ENCODE measurements at places on chromosomes 16 and 17.

- no peak for DNase-seq
These were observed 11.3 kb downstream of the RFFL start for GRCh38 chr17:35052241-35052610.

GRCh38 chr16:52827456-52827855 lies 225.2 kb downstream of the CHD9NB start:
- no peak for DNase-seq

- peak; percentile 59 for DNase-seq
These were observed 1.4 kb upstream of the CEMP1 start for GRCh38 chr16:2532494-2533141.

- no peak for DNase-seq
These were observed 5.4 kb downstream of the RECQL5 start for GRCh38 chr17:75661531-75661930.

GRCh38 chr16:88456356-88457292 lies 3.5 kb downstream of the ZFPM1 start:
- DNase-seq: peak; percentile 37

DNA sequence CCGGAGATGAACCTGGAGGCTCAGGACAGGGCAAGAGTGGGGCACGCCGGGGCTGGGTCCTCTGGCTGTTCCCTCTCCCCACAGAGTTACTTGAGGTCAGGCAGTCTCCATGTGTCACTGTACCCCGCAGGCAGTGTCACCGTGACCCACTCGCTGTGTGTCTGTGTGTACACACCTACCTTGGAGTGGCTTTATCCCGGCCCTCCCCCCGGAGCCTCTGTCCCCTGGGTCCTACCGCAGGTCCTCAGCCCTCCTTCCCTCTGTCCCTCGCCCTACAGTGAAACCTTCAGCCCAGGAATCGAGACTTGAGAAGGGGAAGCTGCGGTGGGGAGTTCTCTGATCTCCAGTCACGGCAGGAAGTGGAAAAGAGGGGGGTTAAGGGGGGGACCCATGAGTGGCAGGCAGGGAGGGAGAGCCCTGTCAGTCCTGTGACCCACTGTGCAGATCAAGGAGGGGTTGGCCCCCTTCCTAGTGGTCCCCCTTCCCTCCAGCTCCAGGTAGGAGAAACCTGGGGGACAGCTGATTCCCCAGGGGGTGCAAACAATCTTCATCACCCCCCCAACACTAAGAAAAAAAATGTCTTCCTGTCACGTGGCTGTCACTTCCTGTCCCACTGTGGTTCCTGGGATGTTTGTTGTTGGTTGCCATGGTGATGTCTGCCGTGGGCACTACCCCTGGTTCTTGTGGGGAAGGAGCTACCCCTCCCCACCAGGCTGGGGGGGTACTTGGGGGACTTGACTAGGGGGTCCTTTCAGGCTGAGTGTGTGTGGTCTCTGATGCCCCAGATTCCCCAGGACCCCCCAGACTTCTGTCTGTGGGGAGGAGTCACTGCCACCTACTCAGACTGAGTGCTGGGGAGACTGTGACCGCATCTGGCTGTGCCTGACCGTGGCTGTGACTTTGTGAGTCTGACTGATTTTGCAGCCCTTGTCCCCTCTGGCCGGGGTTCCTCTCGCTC lies 13.7 kb downstream of the RARA start:
- DNase-seq: peak; percentile 87

DNA sequence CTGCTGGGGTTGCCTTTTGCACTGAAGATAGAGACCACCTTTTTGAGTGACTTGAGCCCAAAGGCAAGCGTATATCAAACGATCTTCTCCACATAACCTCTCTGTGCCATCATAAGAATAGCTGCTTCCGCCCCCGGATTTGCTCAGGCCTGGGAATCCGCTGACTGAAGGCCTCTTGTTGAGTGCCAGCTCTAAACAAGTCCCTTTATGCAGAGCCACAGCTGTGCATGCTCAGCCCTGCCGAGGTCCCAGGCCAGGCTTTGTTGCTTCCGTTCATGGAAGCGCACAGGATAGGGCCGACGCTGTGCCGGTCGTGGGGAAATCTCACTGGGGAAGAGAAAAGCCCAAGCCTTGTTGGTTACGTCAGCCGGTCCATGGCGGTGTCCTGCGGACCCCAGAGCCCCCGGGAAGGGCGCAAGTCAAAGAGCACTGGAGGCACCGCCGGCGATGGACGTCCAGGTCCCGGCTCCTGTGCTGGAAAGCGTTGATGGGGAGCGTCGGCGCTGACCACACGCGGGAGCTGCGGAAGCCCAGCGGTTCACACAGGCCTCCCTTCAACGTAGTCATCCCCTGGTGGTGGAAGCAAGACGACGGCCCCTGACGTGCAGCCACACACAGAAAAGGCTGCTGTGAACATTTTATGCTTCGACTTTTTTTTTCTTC lies 23.5 kb upstream of the RPL13 start:
- no peak for DNase-seq

DNA sequence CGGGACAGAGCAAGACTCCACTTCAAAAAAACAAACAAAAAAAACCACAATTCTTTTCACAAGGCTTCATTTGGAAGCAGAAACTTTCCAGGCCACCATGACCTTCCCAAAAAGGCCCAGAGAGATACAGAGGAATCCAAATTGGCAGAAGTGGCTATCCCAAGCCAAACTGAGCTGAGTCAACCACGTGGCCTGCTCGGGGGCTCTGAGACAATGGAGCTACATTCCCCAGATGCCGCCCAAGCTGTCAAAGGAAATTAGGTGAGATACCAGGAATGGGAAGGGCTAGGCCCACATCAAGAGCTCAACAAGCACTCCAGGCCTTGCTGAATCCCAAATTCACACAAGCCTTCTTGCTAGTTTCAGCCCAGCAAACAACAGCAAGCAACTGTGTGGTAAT lies 5.7 kb upstream of the EXOSC6 start:
- DNase-seq: no peak

GRCh38 chr17:75266316-75267152 lies 4.5 kb downstream of the MIF4GD start:
- no peak for DNase-seq

- no peak for DNase-seq
These were observed 346.6 kb upstream of the SALL1 start for GRCh38 chr16:51497541-51498211.

- DNase-seq: no peak
These were observed 17.5 kb downstream of the EPN2 start for GRCh38 chr17:19254651-19255050.

DNA sequence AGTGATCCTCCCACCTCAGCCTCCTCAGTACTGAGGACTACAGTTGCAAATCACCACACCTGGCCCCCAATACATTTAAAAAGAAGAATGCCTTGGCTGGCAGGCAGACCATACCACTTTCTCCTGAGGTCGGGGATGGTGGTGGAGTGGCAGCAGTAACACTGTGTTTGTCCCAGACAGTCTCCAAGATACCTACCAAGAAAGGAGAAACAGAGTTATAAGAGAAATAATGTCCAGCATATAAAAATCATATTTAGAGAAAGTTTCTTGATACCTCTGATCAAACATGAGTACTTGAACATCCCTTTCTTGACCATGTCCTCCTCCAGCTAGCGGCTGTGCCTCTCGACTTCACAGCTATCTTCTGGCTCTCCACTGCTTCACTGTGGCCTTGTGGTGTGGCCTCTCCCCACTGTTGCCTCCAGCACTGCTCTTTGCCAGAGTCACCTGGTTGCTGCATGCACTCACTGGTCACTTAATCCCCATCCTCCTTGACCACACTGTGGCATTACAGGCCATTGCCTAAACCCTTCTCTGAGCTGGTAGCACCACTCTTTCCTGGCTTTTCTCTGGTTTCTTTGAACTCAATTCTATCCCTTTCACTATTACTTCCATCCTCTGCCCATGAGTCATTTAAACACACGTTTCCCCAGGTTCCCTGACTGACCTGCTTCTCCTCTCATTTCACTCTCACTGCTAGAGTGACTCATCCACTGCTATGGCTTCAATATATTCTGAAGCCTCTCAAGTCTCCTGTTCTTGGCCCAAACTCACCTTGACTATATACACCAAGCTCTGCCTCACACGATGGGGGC lies 45.2 kb downstream of the XPO6 start:
- DNase-seq: no peak

DNA sequence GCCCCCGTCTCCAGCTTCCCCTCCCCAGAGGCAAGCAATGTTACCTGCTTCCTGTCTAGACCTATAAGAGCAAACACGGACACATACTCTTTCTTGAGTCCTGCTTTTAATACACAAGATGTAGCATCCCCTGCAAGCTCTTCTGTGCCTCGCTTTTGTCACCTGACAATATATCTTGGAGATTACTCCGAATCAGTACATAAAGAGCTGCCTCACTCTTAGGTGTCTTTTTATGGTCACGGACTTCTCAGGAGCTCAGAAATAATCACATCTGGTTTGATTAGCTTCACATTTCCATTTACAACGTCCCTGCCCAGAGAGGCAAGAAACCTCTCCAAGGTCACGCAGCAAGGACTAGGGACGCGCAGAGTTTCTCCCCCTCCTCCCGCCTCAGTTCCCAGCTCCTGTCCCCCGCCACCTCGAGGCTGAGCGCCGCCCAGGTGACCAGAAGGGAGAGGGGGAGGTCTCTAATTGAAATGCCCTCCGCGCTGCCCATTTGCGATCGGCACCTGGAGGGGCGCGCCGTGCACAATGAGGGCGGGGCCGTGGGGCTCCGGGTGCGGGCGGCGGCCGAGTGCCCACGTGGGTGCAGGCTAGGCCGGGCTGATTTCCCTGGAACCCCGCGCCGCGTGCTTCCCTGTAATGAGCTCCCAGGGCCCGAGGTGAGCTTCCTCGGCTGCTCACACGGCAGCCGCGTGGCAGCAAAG lies 13.8 kb upstream of the SEZ6 start:
- no peak for DNase-seq

DNA sequence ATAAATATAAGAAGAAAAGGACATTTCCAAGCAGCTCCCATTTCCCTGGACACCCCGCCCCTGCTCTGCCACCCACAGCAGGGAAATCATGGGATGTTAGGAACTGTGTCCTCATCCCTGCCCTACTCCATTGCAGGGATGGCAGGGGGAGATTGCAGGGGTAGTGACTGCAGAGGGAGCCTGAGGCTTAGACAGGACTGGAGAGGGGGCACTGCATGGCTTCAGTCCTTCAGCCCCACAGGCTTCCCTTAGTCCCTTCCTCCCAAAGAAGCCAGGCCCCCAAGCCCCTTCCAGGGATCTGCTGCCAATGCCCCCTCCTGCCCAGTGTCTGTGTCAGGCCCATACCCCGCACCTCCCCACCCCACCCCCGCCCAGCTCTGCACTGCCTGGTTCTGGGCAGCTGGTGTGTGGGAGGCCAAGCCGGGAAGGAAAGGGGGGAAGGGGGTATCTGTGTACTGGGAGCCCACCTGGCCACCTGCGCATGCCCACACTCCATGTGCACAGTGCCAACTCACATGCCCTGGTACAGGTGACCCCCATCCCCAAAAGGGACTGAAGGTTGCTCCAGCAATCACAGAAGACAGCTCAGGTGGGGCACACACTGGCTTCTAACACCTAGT lies 3.3 kb downstream of the RUNDC3A start:
- DNase-seq: no peak

DNA sequence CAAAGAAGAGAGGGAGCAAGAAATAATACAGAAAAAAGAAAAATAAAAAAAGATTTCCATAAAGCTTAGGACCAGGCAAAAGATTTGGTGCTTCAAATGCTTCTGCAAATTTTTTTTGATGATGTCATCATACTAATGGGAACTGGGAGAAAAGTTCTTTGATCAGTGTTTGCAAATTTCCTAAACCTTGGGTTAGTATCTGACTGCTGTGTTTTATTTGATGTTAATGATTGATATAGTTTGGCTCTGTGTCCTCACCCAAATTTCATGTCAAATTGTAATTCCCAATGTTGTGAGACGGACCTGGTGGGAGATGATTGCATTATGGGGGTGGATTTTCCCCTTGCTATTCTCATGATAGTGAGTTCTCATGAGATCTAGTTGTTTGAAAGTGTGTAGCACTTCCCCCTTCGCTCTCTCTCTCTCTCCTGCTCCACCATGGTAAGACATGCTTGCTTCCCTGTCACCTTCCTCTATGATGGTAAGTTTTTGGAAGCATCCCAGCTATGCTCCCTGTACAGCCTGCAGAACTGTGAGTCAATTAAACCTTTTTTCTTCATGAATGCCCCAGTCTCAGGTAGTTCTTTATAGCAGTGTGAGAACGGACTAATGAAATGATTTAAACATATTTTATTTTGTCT lies 72.6 kb downstream of the TMEM100 start:
- no peak for DNase-seq

DNA sequence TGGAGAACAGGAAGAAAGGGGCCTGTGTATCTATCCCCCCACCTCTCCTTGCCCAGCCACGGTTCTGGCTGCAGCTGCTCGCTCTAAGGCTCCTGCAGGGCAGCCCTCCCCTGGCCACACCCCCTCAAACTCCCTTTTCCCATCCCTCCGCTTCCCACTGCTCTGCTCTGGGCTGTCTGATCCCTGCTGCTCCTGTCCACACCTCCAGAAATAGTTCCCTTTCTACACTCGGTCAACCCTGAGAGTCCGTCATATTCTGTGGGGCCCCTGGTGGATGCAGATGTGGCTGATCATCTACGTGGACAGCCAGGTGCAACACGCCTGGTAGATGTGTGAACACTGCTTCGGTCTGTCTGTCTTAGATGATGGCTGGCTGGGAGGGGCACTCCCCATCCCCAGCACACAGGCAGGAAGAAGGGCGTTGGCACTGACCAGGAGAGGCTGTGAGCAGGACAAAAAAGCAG lies 19.3 kb upstream of the KRT19 start:
- peak; percentile 75 for DNase-seq

GRCh38 chr16:68086336-68086841 lies 1.2 kb downstream of the NFATC3 start:
- DNase-seq: peak; percentile 32

GRCh38 chr17:63247706-63248105 lies 198.4 kb downstream of the CYB561 start:
- DNase-seq: no peak

DNA sequence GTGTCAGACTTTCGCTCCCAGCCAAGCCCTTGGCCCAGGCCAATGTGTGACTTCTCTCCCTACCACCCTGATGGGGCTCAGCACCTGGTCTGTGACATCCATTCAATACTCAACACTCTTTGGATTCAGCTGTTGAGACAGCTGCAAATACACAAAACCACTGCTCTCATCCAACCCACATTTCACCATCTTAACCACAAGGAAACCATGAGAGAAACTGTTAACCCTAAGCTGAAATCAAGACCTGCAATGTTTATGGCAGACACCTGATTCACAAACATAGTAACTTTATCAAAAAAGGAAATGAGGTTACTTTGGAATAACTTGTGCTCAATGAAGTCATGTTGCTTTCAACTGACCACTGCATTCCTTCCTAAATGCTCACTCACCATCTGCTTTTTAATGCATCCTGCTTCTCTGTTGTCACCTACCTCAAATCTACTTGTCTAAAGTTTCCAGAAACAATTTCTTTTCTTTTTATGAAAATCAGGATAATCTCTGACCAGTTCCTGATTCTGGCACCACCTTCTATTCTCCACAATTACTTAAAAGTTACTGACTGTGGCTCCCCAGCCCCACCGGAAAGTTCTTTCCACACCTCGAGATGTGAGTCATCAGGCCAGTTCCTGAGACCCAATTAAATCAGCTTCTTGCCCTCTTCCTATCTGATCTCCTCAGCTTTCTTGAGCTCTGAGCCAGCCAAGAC lies 88.2 kb downstream of the NOG start:
- DNase-seq: peak; percentile 84

GRCh38 chr17:28643983-28644786 lies 773 bp downstream of the BLTP2 start:
- peak; percentile 74 for DNase-seq

GRCh38 chr16:59108374-59108773 lies 374.3 kb upstream of the GOT2 start:
- no peak for DNase-seq

All from urothelium cell line (cell line).